ENCODE measurements at places on chromosomes 11 and 22.

- DNase-seq = no peak
Observed at GRCh38 chr22:27507935-27508526, 293.5 kb downstream of the MN1 start.

DNA sequence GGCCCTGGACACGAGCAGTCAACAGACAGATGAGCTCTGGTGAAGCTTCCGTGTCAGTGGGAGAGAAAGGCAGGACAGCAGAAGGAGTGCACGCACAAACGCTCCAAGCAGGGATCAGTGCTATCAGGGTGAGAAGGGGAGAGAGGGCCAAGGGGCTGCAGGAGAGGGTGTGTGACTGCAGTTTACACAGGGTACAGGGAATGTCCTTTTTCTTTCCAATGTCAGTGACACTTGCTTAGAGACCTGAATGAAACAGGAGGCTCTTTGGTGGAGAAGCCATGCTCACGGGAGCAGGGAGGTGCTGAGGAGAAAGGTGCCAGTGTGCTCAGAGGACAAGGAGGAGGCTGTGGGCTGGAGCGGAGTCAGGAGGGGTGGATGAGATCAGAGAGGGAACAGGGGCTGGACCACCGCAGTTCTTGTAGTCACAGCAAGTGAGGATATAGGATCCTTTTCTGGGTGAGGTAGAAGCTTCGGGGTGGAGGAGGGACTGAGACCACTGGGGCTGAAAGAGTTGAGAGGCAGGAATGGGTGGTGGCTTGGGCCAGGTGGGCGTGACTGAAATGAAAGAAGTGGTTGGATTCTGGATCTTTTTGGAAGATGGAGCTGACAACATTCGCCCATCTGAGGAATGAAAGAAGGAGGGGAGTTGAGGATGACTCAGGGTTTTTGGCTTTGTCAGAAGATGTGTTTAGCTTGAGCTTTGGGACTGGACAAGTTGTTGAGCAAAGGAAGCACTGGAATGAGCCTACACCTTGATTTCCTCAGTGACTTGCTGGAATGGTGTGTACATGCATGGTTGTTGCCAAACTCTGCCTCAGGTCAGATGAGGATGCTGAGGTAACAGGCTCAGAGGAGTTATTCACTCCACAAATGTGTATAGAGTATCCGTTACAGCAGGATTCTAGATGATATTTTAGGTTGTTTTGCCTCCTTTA, 87.9 kb downstream of the ADAMTS15 start:
- no peak for DNase-seq

- DNase-seq = no peak
Observed at GRCh38 chr22:33519974-33520903, 400.0 kb downstream of the LARGE1 start.

GRCh38 chr22:27218012-27218920, 560.9 kb downstream of the MIAT start:
- DNase-seq = no peak

DNA sequence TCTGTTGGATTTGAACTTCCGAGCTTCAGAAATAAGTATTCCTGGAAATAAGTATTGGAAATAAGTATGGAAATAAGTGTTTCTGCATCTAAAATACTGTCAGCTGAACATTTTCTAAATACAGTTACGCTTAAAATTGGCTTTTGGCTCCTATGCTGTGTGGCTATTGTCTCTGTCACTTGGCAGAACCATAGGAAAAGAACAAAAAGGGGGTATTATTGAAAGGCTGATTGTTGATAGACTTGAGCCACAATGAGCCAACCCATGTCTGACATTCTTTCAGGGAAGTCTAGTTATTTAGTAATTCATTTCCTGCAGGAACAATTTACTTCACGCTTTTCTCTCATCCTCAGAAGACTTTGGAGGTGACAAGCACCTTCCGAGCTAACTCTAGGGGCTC, 32.5 kb upstream of the LARGE1 start:
- DNase-seq = no peak

- no peak for DNase-seq
Observed at GRCh38 chr11:105000797-105001196, 22.2 kb downstream of the CASP5 start.

GRCh38 chr11:99887481-99887880, 799.6 kb upstream of the ARHGAP42 start:
- DNase-seq = no peak

GRCh38 chr11:65960824-65961266, 689 bp upstream of the SART1 start:
- no peak for DNase-seq

- no peak for DNase-seq
Observed at GRCh38 chr11:25037431-25037830, 540.6 kb downstream of the LUZP2 start.

All from renal pelvis (tissue), 12 donors.